Renal cortical epithelial cell (primary cell): ENCODE measurements at places on chromosomes 16 and 17. TPM values are rescaled to one million over a fixed set of nuclear protein-coding genes. Genes with fewer than 3 reads are reported as not detected.

The CDH5 gene
- 0.65 and 0.87 TPM in 2 replicates for total RNA-seq

- DNase-seq, result no peak
Observed at GRCh38 chr16:57464523-57464922, 2.0 kb downstream of the POLR2C start.

GRCh38 chr17:81488276-81488860 is 24.2 kb downstream of the ACTG1 start:
- DNase-seq, result no peak

DNA sequence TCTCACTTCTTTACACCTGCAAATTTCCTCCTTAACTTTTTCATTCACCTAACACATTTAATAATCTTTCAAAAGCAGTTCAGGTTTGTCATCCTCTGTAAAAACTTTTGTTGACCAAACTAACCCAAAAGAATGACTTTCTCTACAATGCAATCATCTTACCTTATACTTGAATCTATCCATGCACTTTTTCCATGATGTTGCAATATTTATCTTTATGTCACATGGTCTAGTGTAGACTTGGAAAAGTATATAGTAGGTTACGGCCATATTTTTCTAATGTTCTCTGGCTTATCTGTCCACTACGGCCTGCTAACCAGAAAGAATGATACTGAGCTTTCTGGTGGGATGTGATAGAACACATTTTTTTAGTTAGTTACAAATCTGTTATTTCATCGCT is 431.0 kb upstream of the SOX9 start:
- no peak for DNase-seq

- no peak for DNase-seq
Observed at GRCh38 chr16:81818568-81818896, 39.4 kb downstream of the PLCG2 start.

DNA sequence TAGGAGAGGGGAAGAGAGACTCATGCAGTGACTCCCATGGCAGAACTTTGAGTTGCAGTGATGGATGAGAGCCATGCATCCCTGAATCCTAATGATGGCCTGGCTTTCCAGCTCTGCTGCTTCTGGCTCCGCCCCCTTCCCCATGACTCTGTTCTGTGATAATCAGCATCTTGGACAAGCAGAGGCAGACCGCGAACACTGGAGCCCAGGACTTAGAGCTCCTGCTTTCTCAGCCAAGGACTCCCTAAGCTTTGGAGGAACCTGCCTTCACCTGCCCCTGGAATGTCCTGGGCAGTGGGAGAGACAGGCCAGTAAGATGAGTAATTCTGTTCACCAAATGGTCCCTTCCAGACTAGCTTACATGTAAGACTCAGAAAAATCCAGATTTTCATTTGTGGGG is 12.5 kb downstream of the CCDC92B start:
- no peak for DNase-seq

DNA sequence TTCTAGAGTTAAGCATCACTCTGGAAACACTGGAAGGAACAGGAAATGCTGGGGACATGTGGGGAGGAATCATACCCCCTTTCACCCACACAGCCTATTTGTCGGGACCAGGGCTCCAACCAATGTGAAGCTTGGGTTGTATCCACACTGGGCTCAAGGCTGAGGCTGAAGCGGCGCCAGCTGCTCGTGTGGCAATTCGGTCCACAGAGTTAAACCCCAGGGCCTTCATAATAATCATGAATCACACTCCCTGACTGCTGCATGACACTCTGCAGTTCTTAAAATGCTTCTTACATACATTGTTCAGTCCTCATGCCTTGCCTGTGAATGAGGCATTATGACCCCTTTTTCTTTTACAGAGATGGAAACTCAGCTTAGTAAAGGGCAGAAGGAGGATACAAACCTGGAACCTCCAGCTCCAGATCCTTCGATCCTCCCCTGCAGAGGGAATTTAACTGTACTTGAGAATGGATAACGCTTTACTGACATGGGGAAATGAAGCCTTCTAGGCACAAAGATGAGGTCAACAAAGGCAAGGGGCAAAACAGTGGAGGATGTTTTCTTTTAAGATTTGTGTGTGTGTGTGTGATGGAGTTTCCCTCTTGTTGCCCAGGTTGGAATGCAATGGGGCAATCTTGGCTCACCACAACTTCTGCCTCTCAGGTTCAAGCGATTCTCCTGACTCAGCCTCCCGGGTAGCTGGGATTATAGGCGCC is 72.7 kb downstream of the SOX9 start:
- no peak for DNase-seq

- DNase-seq, result no peak
Observed at GRCh38 chr17:45339646-45340605, 23.1 kb upstream of the MAP3K14 start.

DNA sequence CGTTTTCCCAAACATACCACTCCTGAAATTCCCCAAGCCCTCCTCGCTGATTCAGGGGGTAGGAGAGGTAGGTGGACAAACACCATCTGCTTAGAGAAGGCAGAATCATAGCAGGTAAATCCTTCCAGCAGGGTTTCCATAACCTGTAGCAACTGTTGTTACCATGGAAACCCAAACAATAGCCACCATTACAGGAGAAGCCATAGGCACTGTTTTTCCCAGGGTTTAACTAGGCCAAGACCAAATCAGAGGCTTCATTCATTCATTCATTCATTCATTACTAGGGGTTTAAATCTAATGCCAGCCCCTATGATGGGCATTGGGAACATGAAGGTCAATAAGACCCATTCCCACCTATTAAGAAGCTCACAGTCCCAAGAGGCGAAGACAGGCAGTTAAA is 25.5 kb upstream of the CIITA start:
- no peak for DNase-seq

The KRT222 gene
- total RNA-seq, result 1.7 and 10.9 TPM in 2 replicates

GRCh38 chr16:78258375-78259065 is 159.1 kb downstream of the WWOX start:
- DNase-seq, result no peak

GRCh38 chr17:62191390-62192361 is 126.6 kb upstream of the MED13 start:
- no peak for DNase-seq

- DNase-seq, result peak; percentile 82
Observed at GRCh38 chr16:84839054-84839453, 19.3 kb downstream of the CRISPLD2 start.

GRCh38 chr16:70749681-70750601 is 51.0 kb downstream of the VAC14 start:
- no peak for DNase-seq

GRCh38 chr17:36048066-36048465 is 16.0 kb upstream of the CCL18 start:
- no peak for DNase-seq

- DNase-seq, result peak; percentile 30
Observed at GRCh38 chr17:65677932-65678331, 116.5 kb upstream of the AXIN2 start.

DNA sequence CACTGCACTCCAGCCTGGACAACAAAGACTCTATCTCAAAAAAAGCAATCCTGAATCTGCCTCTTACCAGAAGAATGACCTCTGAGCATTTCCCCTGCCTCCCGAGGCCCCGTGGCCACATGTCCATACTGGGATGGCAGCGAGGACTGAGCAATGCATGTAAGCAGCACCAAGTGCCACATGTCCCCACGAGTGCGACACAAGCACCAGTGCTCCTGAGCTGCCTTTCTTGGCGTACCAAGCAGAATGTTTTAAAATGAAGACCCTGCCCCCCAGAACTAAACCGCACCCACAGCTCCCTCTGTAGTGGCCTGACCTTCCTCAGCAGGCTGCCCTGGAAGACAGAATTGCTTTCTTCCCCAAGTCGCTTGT is 373.3 kb downstream of the SLC39A11 start:
- DNase-seq, result no peak

GRCh38 chr16:80144191-80144590 is 396.6 kb upstream of the DYNLRB2 start:
- peak; percentile 27 for DNase-seq

DNA sequence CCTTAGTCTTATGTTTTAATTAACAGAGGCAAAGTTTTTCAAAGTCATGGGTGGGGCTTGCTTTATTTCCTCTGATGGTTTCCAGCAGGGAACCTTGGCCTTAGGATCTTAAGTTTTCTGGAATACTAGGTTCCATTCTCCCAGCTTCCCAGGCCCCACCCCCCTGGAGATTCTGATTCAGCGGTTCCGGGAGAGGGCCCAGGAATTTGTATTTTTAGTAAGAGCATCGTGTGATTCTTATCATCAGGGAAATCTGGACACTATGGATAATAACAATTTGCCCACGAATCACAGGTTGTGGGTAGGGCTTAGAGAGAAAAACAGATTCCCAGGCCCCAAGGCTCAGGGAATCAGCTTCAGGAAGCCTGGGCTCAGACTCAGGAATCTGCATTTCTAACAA is 263.6 kb downstream of the NTN1 start:
- no peak for DNase-seq

The CBLN1 gene
- total RNA-seq, result not detected in 2 replicates
